ENCODE measurements at places on chromosomes 6 and 20. TPM values are rescaled to one million over a fixed set of nuclear protein-coding genes. Genes with fewer than 3 reads are reported as not detected.

DNA sequence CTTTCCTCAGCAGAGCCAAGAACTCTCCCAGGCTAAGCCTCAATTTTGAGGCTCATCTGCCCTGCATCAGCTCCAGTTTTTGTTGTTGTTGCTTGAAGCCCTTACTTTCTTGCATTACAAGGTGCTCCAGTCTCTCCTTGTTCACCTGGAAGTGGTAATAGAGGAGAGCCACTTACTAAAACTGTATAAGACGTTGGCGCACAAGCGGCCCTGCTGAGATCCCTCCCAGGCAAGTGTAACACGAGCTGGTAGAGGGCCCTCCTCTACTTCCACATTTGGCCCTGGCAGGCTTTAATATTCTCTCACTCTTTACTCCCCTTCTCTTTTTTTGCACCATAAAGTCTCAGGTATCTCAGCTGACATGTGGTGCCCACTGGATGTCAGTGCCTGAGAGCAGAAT is 19.5 kb downstream of the GCM2 start:
- no peak overlapping the region for H3K27ac ChIP-seq
- H3K36me3 ChIP-seq = no peaks in the 10 kb centered on the region
- H3K27me3 ChIP-seq = no peaks in the 10 kb centered on the region

SLPI gene
- not detected for total RNA-seq

TCF19 gene
- total RNA-seq = 10.0 TPM

ABRACL gene
- 172 TPM for total RNA-seq

DNA sequence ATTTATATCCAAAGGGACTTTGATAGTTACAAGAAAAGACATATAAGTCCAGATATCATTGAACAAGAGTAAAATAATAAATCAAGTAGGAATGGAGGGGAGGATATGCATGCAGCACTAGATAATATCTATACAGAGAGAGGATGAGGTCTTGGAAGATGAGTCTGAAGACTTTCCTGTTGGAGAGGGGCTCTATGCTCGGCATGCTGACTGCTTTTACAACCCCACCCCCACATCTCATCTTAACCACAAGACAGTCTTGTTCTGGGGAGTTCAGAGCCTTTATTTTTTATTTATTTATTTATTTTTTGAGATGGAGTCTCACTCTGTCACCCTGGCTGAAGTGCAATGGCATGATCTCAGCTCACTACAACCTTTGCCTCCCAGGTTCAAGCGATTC is 48.4 kb upstream of the IER3 start:
- H3K36me3 ChIP-seq = no peaks in the 10 kb centered on the region
- DNase-seq = no peak
- H3K27me3 ChIP-seq = peaks cover 11% of the 10 kb centered on the region
- H3K4me1 ChIP-seq = no peaks in the 10 kb centered on the region

DNA sequence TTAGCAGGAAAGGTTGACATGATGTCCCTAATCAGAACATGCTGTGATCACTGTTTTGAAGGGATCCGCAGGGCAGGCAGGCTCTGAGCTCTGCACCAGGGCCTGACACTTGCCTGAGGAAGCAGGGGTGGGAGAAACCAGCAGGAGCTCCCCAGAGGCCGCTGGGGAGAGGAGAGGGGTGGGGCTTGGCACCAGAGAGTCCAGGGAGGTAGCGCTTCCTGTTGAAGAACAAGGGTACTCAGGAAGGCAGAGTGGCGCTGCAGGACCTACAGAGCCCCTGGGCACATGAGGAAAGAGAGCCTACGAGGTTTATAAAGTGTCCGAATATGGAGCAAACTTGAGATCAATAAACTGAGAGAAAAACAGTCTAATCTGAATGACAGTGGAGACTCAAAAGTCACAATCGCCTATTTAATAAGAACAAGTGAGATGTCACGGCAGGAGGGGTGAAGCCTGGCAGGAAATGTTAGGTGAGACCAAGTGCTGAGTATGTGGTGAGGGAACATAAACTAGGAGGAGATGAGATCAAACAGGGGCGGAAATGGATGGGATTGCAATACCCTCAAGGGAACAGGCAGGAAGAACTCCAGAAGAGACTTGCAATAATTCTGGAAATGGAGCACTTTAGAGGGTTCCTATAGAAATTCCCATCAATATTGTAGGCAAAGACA is 5.8 kb upstream of the TBXT start:
- no peaks in the 10 kb centered on the region for H3K36me3 ChIP-seq
- DNase-seq = no peak
- peaks cover 47% of the 10 kb centered on the region for H3K27me3 ChIP-seq
- peaks cover 3% of the 10 kb centered on the region for H3K4me1 ChIP-seq
- no peak overlapping the region for H3K27ac ChIP-seq

- H3K4me1 ChIP-seq = peaks cover 9% of the 10 kb centered on the region
- no peaks in the 10 kb centered on the region for H3K27me3 ChIP-seq
Measured at GRCh38 chr6:138540468-138540867, 41.2 kb upstream of the NHSL1 start.

PAX1 gene
- not detected for total RNA-seq

- DNase-seq = no peak
- H3K27me3 ChIP-seq = no peaks in the 10 kb centered on the region
- no peaks in the 10 kb centered on the region for H3K36me3 ChIP-seq
- H3K4me1 ChIP-seq = no peaks in the 10 kb centered on the region
Measured at GRCh38 chr20:46808565-46808964, 86.1 kb upstream of the EYA2 start.

- H3K27me3 ChIP-seq = no peaks in the 10 kb centered on the region
- peaks cover 2% of the 10 kb centered on the region for H3K4me1 ChIP-seq
- no peaks in the 10 kb centered on the region for H3K36me3 ChIP-seq
- no peak overlapping the region for H3K4me3 ChIP-seq
Measured at GRCh38 chr6:63640062-63640461, 4.5 kb downstream of the PHF3 start.

TP53TG5 gene
- not detected for total RNA-seq

GRCh38 chr20:46402331-46402811 is 4.0 kb downstream of the ELMO2 start:
- H3K4me1 ChIP-seq = peaks cover 6% of the 10 kb centered on the region
- no peaks in the 10 kb centered on the region for H3K36me3 ChIP-seq
- peaks cover 3% of the 10 kb centered on the region for H3K27me3 ChIP-seq
